NCI-H748 treated with DMSO at 0.1 percent for 48 hours (cell line): ENCODE measurements at places on chromosomes 3 and 15.

DNA sequence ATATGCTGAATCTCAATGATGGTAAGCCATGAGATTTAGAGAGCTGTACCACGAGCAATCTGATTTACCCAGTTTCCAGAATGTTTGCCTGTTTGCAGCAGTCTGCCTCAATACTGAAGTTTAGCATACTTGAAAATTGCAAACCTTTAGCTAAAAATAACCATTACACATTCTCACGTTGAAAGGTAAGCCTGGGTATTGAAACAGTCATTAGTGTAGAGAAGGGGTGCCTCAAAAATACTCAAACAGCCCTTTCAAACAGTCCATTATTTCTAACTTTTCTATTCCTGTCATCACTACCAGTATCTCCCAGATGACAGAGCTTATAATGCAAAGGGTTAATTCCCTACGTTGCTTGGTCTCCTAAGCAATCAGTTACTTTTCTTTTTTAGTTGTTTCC is 111.8 kb upstream of the MBNL1 start:
- no peak for DNase-seq

- no peak for DNase-seq
These were observed 514 bp upstream of the FAM174B start for GRCh38 chr15:92656089-92656488.

DNA sequence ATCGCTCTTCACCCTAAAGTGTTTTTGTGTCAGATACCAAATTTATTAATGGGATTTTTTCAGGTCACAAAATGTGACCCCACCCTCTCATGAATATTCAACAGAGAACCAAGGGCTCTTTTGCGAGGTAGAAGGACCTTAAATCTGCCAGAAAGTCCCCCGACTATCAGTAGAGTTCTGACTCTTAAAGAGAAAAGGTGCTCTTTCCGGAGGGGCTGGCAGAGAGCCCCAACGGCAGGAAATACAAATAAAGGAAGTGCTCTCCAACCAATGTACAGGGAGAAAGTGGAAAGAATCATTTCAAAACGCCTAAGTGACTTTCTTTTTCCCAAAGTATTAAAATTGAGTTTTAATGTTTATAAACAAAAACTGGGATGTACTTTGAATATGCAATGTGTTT is 517.2 kb downstream of the FOXP1 start:
- DNase-seq: peak; percentile 37

DNA sequence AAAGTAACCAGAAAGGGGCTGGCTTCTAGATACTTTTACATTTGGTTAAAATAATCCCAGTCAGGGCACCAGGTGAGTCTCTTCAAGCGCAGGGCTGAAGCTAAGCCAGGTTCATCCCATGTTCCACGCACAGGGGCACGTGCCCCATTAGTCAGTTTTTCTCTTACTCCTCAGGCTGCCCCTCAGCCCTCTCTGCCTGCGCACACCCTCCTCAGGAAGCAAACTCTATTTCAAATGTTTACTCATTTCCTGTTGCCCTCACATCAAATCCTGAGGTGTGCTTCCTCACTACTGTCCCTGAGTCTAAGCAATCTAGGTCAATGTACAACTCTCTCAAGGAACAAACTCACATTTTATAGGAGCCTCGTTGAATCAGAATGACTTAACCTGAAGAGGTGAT is 48.5 kb downstream of the THBS1 start:
- DNase-seq: no peak

GRCh38 chr3:185363662-185364203 is 797 bp downstream of the MAP3K13 start:
- DNase-seq: no peak

DNA sequence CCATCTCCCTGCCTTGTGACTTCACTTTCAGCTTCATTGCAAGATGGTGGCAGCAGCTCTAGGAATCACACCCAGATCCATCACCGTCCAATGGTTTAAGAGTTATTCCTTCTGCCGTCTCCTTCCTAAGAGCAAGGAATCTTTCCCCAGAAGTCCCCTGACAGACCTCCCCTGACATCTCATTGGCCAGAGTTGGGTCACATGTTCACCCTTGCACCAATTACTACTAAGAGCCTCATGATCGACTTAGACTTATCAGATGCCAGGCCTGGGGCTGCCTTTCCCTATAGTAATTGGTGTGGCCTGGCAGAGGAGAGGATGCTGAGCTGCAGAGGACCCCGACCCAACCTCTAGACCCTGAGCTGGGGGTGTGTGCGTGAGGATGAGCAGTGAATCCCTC is 31.8 kb upstream of the RASGRF1 start:
- DNase-seq: no peak

DNA sequence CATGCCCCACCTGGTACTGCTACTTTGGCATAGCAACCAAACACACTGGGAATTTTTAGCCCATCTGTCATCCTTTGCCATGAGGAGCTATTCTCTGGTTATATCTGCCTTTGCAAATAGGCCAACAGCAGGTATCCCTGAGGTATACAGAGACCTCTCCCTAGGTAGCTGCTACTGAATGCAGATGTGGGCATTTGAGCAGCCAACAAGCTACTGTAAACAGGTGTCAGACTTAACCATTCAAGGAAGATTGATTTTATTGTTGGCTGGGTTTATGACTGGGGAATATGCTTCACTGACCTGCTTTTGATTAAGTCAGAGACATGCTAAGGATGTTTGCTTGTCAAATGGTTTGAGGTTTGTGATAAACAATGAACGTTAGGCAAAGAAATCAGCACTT is 183.2 kb downstream of the OXSM start:
- no peak for DNase-seq

DNA sequence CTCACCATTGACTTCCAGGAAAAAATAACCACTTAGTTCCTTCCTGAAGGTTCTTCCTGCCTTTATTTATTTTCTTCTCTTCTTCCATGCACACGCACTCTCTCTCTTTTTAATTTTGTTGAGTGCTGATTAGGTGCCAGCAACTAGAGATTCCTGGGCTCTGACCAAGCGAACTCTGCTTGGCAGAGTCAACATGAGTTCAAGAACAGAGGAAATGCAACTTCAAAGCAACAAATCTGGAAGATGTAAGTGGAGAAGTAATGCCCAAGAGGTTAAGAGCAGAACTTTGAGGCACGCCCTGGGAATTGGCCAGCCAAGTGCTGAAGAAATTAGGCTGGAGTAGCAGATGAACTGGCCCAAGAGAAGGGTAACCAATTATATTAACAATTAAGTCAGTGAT is 8.5 kb downstream of the ERC2 start:
- no peak for DNase-seq

GRCh38 chr3:72279631-72280041 is 494.7 kb upstream of the PROK2 start:
- no peak for DNase-seq

GRCh38 chr3:120424976-120425570 is 25.7 kb downstream of the FSTL1 start:
- DNase-seq: no peak

GRCh38 chr3:129984125-129984524 is 9.6 kb downstream of the TRH start:
- DNase-seq: no peak

DNA sequence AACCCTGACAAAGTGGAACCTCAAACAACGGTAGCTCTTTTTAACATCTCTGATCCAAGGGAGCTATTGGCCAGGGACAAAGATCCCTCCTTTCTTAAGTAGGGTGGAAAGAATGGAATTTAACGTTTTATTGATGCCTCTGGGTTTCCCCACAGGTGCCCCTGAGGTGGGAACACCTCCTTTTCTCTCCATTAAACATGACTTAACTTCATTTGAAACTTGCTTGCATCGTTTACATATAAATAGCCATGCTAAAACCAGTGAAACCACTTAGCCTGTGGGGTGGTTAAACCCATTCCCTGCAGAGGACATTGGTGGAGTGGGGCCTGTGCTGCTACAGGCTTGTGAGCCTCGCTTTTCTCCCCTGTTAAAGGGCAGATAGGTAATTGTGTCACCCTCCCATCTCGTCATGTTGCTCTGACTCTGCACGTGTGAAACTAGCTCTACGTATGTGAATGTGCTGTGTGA is 9.7 kb downstream of the CGNL1 start:
- DNase-seq: no peak

DNA sequence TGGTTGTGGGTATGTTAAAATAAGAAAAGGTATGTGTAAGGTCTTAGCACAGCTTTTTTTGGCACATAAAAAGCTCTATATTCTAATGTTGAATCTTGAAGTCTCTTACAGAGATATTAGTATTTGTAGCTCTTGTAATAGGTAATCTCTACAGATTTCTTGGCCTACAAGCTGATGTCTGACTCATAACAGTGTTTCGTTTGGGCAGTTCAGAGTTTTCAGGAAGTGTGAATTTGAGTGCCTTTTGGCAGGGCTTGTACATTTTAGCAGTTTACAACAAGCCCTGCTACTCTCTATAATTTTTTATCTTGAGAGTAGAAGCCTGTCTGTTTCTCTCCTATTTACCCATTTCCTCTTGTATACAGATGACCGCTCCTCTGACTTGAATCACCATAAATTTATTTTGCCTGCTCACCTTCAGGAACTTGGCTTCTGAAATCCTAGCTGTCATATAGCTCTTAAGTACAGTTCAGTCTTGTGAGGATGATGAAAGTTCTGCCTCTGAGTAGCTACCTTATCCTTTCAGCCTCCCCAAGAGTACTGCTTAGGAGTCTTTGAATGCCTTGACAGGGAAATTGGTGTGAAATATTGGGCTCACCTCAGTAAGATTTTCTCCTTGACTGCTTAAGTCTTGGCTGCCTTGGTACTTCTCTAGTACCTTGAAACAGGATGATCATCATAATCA is 419.9 kb upstream of the RARB start:
- no peak for DNase-seq

DNA sequence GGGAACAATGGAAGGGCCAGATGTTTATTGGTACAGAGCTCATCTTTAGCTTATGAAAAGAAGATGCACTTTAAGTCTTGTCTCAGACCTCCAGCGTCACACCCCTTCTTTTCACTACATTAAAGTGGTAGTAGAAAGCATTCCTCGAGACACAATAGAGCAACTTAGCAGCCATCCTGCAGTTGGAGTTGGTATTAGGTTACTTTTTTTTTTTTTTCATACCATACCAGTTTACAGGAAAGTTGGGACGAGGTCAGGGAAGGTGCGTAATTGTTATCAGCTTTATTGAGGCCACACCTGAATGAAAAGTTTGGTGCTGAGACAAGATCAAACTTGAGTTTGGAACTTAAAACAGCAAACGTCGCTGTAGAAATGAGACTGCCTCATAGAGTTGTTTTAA is 203.8 kb downstream of the SOX2 start:
- DNase-seq: no peak

GRCh38 chr15:23877502-23878412 is 190.7 kb upstream of the NDN start:
- peak; percentile 45 for DNase-seq
